ENCODE measurements at places on chromosomes 3 and 15.
A peak's percentile ranks its signal among the peaks of the same experiment; 100 is the strongest.

GRCh38 chr3:97934980-97935695 is 37.1 kb downstream of the RIOX2 start:
- DNase-seq = no peak

GRCh38 chr15:32866454-32867312 is 148.9 kb downstream of the GREM1 start:
- no peak for DNase-seq

GRCh38 chr15:45387380-45388007 is 9.2 kb upstream of the GATM start:
- no peak for DNase-seq

DNA sequence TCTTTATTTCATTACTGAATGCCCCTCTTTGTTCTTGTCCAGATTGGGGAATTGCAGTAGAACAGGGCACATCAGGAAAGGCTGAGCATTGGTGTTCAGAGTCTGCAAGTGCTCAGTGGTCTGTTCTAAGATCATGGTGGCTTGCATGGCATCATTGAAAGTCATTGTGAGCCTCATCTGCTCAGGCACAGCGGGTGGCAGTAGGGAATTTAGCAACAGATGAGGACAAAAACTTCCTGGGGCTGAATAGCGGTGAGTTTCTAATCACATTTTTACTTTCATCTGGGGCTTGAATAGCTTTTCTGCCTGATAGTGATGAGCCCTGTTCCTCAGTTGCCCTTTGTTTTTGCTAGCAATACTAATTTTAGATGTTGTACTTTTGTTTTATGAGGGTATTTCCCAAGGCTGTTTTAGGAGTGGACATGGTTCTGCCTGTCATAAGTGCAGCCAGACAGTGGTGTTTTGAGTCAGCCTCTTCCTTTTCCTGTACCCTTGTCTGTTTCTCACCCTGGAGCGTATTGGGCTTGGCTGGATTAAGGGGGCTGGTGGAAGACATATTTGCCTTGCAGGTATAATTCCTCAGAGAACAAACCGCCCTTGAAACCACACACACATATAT is 127.2 kb upstream of the IL12A start:
- DNase-seq = no peak

GRCh38 chr3:34016925-34017587 is 218.6 kb downstream of the PDCD6IP start:
- no peak for DNase-seq

- no peak for DNase-seq
Observed at GRCh38 chr3:31140470-31140869, 246.0 kb upstream of the GADL1 start.

DNA sequence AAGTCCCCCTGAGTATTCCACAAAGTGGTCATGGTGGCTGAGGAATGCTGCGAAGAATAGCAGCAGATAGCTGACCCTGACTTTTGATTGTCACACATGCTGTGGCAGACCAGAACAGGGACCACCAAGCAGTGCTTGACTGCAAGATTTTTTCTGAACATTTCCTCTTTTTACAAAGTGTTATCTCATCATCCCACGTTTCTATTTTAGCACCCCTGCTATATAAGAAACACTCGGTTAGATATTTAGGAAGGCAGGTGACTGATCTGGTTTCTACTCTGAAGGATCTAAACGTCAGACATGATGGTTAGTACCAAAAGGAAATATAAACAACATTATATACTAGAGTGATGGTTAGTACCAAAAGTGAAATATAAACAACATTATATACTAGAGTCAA is 9.1 kb downstream of the SLC25A26 start:
- no peak for DNase-seq

DNA sequence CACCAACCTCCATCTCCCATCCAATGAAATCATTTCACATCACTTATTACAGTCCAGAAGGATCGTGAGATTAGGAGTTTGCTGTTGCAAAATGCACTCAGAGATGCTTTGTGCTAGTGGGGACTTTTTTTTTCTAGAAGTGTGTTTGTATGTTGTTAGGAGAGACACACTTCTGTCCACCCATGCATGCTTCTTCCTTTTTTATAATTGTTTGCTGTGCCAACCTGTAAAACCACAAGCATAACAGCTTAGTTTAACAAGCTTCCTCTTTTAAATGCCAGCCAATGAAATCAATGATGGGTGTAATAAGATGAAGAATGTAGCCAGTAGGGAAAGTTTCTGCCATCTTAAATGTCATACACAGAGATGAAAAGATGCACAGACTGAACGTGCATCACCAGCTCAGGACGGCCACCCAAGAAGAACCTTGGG is 305.6 kb upstream of the STT3B start:
- no peak for DNase-seq

GRCh38 chr3:136545664-136546268 is 206.4 kb downstream of the STAG1 start:
- no peak for DNase-seq

GRCh38 chr15:83170474-83171165 is 37.0 kb downstream of the HDGFL3 start:
- DNase-seq = no peak

DNA sequence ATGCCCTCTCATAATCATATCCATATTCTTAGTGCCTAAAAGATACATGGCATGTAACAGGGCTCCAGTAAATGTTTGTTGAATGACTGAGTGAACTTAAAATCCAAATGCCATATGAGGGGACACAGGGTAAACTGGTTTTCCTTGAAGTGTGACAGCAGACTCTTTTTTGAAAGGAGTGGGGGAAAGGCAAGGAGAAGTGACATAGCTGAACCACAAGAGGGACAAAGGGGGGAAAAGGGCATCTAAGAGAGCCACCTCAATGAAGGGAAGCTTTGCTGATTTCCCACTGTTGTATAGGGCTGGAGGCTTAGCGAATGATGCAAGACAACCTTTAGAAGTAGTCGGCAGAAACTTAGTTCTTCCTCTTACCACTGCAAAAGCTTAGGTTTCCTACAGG is 9.1 kb downstream of the TRIM42 start:
- no peak for DNase-seq

DNA sequence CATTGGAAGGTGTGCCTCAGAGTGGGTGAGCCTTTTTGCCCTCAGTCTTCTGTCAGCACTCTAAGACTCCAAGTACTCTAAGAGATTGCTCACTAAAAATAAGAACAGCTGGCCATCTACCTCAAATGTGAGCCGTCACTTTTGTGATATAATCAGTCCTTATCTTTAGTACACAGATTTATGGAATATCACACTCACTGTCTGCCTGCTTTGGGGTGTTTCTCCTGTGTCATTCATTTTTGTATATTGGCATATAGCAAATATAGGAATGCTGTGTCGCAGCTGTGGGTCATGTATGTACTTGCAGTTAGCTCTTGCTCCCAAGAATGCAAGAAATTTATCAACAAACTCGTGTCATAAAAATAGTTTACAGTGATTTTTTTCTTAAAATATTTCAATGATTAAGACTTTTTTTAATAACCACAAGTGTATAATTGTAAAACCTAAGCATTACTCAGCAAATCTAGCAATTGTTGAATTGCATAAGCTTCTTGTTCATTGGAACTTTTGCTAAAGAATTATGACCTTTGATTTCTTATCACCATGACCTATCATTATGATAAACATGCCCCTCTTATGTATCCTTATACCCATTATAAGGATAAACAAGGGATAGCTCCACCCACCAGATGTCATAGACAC is 18.8 kb downstream of the SETD5 start:
- DNase-seq = no peak

- no peak for DNase-seq
Observed at GRCh38 chr3:9881441-9881840, 1.4 kb upstream of the CIDEC start.

DNA sequence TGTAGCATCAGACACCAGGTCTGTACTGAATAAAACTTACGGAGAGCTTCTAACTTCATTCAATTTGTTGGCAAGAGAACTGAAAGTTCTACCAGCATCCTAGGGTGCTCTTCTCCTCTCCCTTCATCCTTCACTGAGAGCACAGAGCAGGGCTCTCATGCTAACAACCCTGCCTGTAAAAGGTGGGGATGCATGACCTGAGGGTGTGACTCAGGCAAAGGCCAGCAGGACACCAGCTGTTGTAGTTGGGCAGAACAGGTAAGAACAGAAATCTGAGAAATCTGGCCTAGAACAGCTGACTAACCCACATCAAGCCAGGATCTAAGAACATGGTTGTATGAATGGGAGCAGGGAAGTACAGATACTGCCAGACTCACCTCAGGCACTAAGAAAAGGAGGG is 64.2 kb downstream of the MYLK start:
- no peak for DNase-seq

GRCh38 chr3:101069901-101070798 is 76.9 kb upstream of the ABI3BP start:
- DNase-seq = peak; percentile 73

DNA sequence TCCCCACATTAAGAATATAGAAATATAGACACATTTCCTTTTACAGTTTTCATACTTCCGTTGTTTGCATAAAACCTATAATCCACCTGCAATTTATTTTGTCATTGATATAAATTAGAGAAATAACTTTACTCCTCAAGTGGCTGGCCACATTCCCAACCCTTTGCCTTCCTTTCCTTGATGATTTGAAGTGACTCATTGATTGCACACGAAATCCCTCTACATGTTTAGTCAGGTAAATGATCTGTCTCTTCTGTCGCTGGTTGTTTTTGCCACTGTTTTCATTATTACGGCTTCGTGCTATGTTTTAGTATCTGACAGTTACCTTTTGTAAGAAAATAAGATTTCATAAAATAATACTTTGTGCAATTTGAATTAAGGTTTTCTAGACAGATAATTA is 272.2 kb upstream of the NR2E3 start:
- DNase-seq = no peak

DNA sequence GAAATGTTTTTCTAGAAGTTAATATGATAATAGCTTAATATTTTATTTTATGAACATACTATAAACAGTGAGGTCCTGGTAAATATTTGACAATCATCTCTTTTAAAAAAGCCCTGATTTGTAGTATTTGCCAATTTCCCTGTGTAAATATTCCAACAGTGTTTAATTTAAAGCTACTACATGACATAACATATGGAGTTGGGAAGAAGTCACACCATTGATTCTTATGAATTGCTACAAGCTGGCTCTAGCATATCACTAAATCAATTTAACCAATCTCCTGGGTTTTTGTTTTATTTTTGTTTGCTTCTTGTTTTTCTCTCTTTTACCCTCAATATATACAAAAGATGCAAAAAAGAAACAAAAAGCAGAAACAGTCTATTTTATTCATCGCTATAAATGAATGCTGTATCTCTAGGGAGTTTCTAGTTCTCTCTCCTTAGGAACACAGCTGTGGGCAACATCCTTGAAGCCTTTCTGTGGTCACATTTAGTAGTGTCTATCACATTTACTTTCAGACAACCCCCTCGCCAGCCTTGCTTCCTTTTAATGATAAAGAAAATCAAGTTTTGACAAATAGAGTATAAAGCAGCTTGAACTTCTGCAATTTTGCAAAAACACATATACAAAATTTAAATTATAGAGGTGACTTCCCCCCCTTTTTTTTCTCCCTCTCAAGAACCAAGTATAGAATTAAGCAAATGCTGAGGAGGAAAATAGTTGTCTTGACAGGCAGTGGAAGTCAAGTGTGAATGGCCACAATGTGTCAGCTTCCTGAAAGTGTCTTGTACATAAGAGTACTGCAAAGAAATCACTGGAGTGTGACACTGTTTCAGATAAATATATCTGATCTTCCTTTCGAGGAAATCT is 21.4 kb downstream of the CCR1 start:
- DNase-seq = no peak

DNA sequence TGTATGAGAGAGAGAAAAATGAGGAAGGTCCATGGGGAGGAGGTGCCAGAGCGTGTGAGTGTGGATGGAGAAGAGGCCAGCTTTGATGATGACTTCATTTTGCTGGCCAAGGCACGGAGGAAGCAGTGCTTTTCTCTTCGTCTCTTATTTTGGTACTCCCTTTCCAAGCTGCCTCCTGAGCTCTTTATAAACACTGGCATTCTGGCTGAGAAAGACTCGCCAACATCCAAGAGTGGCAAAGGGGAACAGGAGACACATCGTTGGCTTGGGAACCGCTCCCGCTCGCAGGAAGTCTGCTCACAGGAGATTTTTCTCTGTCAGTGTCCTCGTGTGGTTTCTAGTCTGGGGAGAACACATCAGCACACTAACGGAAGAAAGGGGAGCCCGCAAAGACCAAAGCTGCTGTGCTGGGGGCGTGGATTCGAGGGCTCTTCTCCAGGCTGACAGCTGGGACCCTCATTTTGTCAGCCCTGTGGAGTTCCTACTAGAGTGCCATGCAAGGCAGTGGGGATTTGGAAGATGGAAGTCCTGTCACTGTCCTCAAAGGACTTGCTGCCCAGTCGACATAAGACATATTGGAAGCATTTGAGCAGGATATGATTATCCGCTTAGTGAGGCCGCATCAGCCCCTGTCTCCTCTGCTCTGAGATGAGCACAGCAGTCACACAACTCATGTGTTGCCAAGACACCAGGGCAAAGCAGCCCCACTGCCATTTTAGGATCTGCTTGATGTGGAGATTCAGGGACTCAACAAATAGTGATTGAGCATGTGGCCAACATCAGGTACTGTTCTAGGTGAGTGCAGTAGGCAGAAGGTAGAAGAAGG is 8.0 kb upstream of the SEMA4B start:
- DNase-seq = no peak

DNA sequence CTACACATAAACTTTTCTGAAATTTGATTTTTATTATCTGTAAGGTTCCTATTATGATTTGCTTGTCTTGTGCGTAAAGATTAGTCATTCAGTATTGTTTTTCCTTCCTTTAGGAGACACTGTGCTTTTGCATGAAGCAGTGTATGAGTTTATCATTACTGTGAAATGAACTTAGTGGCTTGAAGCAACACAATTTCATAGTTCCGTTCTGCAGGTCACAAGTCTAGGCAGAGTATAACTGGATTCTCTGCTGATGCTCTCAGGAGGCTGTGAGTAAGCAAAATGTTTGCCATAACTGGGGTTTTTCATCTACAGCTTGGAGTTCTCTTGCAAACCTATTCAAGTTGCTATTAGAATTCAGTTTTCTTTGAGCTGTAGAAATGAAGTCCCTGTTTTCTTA is 1136.1 kb downstream of the OTOL1 start:
- DNase-seq = no peak

GRCh38 chr15:79769069-79769481 is 127.7 kb downstream of the MTHFS start:
- no peak for DNase-seq

DNA sequence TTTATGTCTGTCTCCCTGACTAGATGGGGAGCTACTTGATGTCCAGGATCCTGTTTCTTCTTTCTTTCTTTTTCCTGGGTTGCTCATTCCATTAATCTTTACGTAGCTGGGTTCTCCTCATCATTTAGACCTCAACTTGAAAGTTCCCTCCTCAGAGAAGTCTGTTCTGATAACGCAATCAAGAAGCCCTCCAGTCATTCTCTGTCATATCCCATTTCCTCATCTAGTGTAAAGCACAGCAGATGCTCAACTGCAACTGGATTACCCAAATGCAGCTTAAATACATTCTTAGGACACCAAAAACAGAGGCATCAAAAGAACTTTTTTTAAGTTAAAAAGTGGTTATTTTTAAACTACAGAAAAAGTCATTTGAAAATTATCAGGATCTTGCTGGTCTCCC is 51.7 kb upstream of the ST3GAL6 start:
- DNase-seq = no peak

- DNase-seq = no peak
Observed at GRCh38 chr3:129166579-129167332, 5.9 kb upstream of the ISY1 start.

- DNase-seq = no peak
Observed at GRCh38 chr3:95752199-95752598, 1062.2 kb upstream of the EPHA6 start.

GRCh38 chr15:81523867-81524266 is 149.9 kb upstream of the TMC3 start:
- DNase-seq = no peak
